ENCODE measurements at places on chromosomes 3 and 15.

GRCh38 chr3:182740710-182741109 is 52.6 kb upstream of the ATP11B start:
- DNase-seq, result no peak
- H3K36me3 ChIP-seq, result no peaks in the 10 kb centered on the region
- H3K4me1 ChIP-seq, result peaks cover 25% of the 10 kb centered on the region
- H3K27ac ChIP-seq, result peak overlapping the region; percentile 4

GRCh38 chr3:177726807-177727206 is 529.5 kb upstream of the TBL1XR1 start:
- no peak overlapping the region for H3K4me3 ChIP-seq
- no peaks in the 10 kb centered on the region for H3K27me3 ChIP-seq
- no peak overlapping the region for H3K27ac ChIP-seq
- DNase-seq, result no peak
- H3K36me3 ChIP-seq, result no peaks in the 10 kb centered on the region

DNA sequence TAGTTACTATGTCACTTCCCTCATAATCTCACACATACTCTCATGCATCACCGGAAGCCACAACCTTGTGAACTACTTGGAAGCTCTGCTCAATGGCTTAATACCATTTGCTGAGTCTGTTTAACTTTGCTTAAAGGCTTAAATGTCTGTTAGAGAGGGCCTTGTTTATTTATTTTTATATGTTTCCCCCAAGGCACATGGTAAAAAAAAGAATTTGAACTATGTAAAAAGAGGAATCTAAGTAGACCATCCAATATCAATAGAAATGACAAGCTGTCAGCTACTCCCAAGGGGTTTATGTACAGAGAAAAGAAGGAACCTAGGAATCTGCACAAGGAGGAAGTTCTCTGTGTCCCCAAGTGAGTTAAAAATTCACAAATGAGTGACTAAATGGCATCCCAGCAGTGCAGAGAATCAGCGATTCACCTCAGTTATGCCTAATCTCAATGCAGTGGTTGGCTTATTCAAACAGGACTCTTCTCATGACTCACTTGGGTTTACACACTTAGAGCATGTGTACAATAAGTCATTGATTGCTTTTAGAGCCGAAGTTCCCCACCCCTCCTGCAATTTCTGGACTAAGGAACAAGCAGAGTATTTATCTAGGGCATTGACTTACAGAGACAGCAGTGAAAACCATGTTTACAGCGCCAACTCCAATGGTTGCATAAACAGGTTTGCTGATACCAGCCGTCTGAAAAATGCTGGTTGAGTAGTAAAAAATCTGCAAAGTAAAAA is 24.4 kb downstream of the SLC2A2 start:
- no peaks in the 10 kb centered on the region for H3K27me3 ChIP-seq
- H3K36me3 ChIP-seq, result no peaks in the 10 kb centered on the region
- DNase-seq, result peak; percentile 84
- H3K4me1 ChIP-seq, result peaks cover 62% of the 10 kb centered on the region

DNA sequence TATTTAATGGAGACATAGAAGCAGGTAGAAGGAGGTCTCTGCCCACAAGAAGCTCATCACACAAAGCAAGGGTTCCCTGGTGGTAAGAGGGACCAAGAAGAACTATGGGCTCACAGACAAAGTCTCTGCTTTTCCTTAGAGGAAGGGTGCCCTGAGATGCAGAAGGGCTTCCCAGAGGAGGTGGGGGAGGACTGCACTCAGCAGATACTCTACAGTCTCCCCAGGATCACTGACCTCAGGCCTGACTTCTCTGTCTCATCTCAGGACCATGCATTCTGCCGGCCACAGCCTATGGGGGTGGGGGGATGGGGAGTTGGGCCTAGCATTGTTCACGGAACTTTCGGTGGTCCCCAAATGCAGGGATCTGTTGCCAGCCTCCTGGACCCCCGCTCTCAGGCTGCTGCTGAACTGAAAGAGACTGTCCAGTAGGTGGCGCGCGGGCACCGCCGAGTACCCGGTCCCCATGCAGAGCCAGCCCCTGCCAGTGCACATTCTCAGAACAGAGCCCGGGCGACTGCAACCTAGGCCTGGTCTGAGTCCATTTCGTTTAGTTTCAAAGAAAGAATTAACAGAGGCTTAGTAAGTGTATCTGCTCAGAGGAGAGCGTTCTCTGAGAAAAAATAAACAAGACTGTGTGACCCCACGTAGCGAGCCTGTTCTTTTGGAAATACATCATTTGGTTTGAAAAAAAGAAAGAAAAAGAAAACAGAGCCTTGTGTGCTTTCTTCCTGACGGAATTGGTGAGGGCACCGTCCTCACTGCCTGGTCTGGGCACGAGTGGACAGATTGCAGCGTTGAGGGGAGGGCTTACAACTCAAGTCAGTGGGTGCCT is 74.1 kb downstream of the LRTM1 start:
- no peaks in the 10 kb centered on the region for H3K27me3 ChIP-seq
- H3K4me1 ChIP-seq, result no peaks in the 10 kb centered on the region
- no peak overlapping the region for H3K4me3 ChIP-seq
- H3K36me3 ChIP-seq, result no peaks in the 10 kb centered on the region
- no peak overlapping the region for H3K27ac ChIP-seq
- DNase-seq, result peak; percentile 75
